HT-29 (cell line): ENCODE measurements at places on chromosomes 7 and 10.

GRCh38 chr10:116207690-116208089 lies 65.3 kb downstream of the GFRA1 start:
- DNase-seq = no peak

GRCh38 chr7:111059833-111060232 lies 31.1 kb upstream of the LRRN3 start:
- no peak for DNase-seq

DNA sequence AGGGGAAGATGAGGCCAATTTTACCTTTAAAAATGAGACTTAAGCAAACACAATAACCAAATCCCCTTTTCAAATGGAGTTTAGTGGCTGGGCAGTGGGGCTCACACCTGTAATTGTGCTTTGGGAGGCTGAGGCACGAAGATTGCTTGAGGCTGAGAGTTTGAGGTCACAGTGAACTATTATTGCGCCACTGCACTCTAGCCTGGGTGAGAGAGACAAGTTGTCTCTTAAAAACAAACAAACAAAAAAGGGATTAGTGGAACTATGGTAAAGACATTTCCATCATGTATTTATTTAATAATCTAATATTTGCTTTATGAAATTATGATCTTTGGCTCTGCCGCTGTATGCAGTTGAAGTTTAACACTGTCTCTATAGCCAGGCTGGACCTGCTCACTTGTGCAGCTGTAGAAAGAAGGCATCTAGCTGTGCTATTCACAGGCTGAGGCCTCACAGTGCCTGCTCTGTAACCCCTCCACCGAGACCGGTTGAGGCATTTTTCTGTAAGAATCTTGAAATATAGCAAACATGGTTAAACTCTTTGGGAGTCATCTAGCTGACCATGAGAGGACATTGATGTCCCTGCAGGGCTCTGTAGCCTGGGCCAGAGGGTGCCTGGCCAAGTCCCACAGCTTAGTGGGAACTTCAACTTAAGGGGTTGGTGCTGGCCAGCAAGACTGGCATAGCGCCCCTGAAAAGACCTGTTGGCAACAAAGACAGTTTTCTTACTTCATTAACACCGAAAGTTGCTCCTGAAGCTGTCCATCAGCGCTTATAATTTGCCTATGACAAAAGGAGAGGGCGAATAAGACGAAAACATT lies 131.8 kb downstream of the BMPER start:
- peak; percentile 16 for DNase-seq

- DNase-seq = no peak
Observed at GRCh38 chr10:13420532-13421307, 72.6 kb upstream of the SEPHS1 start.

DNA sequence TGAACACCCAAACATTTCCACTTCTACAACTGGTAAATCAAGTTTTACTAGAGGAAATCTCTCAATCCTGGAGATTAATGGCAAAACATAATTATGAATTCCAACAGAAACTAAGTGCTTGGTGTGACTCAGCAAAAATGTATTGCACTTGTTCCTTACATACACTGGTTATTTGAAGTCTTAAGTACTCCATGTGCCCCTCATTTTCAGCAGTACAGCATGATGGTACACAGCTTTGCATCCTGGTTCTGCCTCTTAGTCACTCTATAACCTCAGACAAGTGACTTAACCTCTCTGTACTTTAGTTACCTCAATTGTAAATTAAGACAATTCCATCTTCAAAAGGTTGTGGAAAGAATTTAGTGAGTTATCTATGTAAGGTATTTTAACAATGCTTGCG lies 12.9 kb downstream of the SLC16A12 start:
- no peak for DNase-seq

GRCh38 chr7:28595076-28595475 lies 182.8 kb downstream of the CREB5 start:
- no peak for DNase-seq

GRCh38 chr7:85119934-85120333 lies 66.9 kb downstream of the SEMA3D start:
- DNase-seq = no peak

- DNase-seq = peak; percentile 73
Observed at GRCh38 chr7:155590215-155591018, 44.1 kb upstream of the CNPY1 start.

GRCh38 chr7:73602721-73603651 lies 21.3 kb downstream of the MLXIPL start:
- DNase-seq = no peak

DNA sequence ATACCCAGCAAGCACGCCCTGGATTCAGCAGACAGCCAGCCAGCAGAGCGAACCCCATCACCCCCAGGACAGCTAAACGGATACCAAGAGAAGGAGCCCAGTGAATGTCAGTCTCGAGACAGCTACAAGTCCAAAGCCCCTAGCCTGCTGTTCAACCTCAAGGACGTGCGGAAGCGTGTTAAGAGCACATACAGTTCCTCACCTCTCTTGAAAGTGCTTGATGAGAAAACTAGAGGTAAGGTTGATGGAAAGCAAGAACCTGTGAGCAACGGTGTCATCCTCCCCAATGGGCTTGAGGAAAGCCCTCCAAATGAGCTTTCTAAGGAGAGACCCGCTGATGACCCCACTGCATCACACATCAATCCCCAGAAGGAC lies 24.9 kb downstream of the C10orf71 start:
- DNase-seq = no peak

DNA sequence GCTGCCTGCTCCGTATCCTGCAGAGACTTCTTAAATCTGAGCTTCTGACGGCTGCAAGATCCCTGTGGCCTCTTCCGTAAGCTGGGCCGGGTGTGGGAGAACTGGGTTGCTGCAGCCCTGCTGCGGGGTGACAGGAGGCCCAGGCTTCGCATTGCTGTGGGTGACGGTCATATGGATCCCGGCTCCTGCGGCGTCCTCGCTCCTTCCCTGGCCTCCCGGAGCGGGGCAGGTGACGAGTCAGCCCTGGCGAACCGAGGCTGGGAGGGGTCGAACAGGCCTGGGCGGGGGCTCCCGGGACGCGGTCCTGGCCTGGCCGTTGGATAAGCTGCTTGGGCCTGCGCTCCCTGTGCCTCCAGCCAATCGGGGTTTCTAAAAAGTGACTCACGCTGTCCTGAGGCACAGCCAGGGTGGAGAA lies 7.8 kb upstream of the UBE2D1 start:
- DNase-seq = no peak

GRCh38 chr10:60262647-60263126 lies 127.0 kb downstream of the ANK3 start:
- DNase-seq = no peak

- peak; percentile 96 for DNase-seq
Observed at GRCh38 chr7:30594540-30595435, at the start of gene GARS1. TSS of gene GARS1 (plus strand) at chr7:30594878. CDS start at chr7:30594922, 44 bp downstream.

- DNase-seq = no peak
Observed at GRCh38 chr10:98971464-98971863, 264.2 kb downstream of the HPSE2 start.

DNA sequence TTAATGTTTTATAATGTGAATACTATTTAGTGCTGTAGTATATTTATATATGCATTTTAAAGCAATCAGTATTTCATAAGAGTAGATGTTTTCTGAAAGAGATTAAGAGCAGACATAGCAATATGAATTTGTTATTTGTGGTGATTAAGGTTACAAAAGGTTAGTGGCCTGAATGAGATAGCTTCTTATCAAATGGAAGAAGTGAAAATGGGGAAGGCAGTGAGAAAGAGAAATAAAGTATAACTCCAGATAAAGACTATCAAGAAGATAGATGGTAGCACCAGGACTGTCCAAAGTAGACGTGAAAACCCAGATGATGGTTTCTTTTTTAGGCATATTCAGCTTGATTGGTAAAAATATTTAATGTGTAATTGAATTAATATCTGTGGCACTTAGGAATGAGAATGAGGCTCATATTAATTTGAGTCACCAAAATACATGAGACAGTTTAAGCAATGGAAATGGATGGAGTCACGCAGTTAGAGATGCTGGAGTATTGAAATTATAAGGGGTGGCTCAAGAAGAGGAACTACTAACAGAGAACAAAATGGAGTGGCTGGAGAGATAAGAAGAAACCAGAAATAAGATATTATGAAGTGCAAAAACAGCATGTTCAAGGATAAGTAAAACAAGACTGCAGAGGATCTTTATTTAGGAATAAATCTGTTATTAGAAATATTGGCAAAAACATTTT lies 288.0 kb upstream of the SEMA3C start:
- no peak for DNase-seq

DNA sequence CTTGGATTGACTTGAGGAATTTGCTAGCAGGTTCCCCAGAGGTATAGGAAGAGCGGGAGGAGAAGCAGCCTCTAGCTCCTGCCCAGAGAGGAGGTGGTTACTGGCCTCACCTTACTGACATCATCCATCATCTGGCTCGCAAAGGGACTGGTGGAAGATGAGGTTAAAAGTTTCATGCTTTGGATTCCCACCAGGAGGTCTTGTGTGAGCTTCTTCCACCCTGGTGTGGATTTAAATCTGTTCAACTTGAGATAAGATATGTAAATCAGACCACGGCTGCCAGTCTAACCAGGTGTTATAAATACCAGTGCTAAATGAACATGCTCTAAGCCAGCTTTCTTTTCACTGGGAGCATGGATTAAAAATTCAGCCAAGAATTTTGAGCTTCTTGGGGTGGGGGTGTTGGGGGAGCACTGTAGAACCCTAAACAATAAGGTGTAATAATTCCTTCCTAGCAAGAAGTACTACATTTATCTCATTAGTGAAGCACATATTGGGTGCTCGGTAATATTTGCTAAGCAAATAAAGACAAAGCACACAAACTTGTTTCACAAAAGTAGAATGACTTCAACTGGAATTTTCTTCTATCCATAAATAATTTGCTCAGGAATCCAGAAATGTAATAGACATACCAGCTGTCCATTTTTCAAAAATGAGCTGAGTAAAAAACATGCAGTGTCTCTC lies 7.8 kb downstream of the PROSER2 start:
- peak; percentile 69 for DNase-seq

GRCh38 chr7:96085953-96086352 lies 235.9 kb downstream of the SLC25A13 start:
- no peak for DNase-seq

DNA sequence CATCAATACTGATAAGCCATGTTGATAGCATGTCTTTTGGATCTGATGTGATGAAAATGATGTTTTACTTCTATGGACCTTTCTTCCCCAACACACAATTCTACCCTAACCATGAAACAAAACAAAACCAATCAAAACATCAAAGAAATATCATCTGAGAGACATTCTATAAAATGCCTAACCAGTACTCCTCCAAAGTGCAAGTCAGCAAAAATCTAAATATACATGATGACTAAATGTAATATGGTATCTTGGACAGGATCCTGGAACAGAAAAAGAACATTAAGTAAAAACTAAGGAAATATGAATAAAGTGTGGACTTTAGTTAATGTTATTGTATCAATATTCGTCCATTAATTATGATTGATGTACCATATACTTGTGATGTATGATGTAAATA lies 625.1 kb downstream of the MAGI2 start:
- DNase-seq = no peak

- DNase-seq = peak; percentile 60
Observed at GRCh38 chr10:18104223-18104872, 35.9 kb upstream of the CACNB2 start.

DNA sequence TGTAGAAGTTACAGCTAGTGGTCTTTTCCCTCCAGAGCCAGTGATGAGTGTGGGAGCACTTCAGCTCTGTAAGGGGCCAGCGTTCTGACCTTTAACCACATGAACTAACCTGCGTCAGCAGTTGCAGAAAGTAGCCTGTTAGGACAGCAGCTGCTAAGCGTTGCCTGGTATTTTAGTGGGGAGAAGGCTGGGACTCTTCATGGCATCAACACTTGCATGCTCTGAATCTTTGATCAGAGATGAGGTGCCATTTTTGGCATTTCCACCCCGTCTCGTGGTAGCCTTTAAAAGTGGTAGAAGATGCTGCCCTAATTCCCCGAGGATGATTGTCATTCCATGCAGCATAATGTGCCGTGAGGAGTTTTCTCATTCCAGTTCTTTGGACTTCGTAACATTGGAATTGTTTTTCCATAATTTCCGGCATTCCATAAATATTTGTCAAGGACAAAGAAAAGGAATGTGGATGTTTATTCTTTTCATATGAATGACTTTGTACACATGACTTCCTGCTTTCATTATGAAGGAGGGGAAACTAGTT lies 92.2 kb downstream of the AVL9 start:
- no peak for DNase-seq

GRCh38 chr10:73647211-73647874 lies 6.1 kb upstream of the MYOZ1 start:
- DNase-seq = peak; percentile 25

DNA sequence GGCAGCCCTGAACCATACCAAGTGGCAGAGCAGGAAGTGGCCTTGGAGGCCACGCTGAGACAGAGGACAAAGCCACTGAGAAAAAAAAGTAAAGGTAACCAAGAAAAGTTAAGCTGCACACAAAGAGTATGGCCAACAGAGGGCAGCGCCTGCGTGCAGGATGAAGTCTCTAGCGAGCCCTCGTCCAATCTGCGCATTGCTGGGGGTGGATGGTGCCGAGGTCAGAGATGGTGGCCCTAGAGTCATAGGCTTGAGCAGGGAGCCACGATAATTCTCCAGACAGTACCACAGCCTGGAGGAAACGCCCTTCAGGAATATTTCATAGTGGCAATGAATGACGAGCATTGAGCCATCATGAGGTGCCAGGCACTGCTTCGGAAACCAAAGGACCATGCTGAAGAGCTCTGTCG lies 9.7 kb downstream of the ATP6V0E2 start:
- DNase-seq = peak; percentile 75

DNA sequence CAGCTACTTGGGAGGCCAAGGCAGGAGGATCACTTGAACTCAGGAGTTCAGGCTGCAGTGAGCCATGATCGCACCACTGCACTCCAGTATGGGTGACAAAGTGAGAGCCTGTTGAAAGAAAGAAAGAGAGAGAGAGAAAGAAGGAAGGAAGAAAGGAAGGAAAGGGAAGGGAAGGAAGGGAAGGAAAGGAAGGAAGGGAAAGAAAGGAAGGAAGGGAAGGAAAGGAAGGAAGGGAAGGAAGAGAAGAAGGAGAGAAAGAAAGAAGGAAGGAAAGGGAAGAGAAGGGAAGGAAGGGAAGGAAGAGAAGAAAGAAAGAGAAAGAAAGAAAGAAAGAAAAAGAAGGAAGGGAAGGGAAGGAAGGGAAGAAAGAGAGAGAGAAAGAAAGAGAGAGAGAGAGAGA lies 61.5 kb downstream of the CLIP2 start:
- no peak for DNase-seq
